ENCODE measurements at places on chromosomes 4 and X.

- ATAC-seq = no peak
- H3K27ac ChIP-seq = no peak overlapping the region
- H3K36me3 ChIP-seq = peaks cover 6% of the 10 kb centered on the region
- H3K4me3 ChIP-seq = no peak overlapping the region
- H3K27me3 ChIP-seq = peaks cover 9% of the 10 kb centered on the region
Observed at GRCh38 chrX:123580792-123581191, 152.1 kb downstream of the THOC2 start.

DNA sequence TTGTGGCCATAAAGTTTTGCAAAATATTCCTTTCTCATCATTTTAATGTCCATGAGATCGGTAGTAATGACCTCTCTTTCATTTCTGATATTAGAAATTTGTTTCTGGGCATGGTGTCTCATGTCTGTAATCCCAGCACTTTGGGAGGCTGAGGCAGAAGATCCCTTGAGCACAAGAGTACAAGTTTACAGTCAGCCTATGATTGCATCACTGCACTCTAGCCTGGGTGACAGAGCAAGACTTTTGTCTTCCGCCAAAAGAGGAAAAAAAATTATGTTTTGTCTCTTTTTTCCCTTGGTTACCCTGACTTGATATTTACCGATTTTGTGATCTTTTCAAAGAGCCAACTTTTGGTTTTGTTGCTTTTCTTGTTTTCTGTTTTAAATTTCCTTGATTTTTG, 10.8 kb upstream of the NKAP start:
- no peak overlapping the region for H3K27ac ChIP-seq
- no peaks in the 10 kb centered on the region for H3K36me3 ChIP-seq
- H3K27me3 ChIP-seq = peaks cover 19% of the 10 kb centered on the region
- no peaks in the 10 kb centered on the region for H3K4me1 ChIP-seq

- no peak for ATAC-seq
- peaks cover 57% of the 10 kb centered on the region for H3K36me3 ChIP-seq
- no peak overlapping the region for H3K4me3 ChIP-seq
- no peaks in the 10 kb centered on the region for H3K4me1 ChIP-seq
- H3K27ac ChIP-seq = no peak overlapping the region
- no peaks in the 10 kb centered on the region for H3K27me3 ChIP-seq
Observed at GRCh38 chr4:27016551-27016950, 155.9 kb downstream of the STIM2 start.

DNA sequence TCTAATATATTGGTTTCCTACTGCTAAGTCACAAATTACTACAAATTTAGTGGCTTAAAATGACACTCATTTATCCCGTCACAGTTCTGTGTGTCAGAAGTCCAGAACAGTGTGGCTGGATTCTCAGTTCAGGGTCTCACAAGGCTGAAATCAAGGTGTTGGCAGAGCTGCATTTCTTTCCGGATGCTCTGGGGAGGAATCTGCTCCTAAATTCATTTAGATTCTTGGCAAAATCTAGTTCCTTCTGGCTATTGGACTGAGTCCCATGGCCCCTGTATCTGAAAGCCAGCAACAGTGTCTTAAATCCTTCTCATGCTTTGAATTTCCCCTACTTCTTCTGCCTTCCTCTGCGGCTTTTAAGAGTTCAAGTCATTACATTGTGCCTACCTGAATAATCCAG, 103.1 kb upstream of the BMP3 start:
- no peaks in the 10 kb centered on the region for H3K4me1 ChIP-seq
- no peak overlapping the region for H3K27ac ChIP-seq
- H3K36me3 ChIP-seq = no peaks in the 10 kb centered on the region
- H3K4me3 ChIP-seq = no peak overlapping the region
- ATAC-seq = no peak

DNA sequence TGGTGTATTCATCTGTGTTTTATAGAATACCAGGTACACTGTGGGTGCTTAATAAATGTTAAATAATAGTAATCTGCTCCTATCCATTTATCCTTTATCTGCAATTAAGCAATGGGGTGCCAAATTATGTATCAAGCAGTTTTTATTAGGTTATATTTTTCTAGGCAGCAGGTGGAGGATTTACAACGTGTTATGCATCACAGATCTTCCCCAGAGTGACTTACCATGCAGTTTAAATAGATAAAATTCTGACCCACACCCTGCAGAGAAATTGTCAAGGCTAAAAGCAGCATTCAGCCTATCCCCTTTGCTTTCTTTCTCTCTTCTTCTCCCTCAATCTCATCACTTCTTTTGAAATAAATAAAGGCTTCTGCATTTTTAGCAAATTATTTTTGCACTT, 306.4 kb downstream of the CXXC4 start:
- no peak for ATAC-seq
- H3K4me3 ChIP-seq = no peak overlapping the region
- no peaks in the 10 kb centered on the region for H3K27me3 ChIP-seq
- no peaks in the 10 kb centered on the region for H3K36me3 ChIP-seq
- H3K4me1 ChIP-seq = no peaks in the 10 kb centered on the region

DNA sequence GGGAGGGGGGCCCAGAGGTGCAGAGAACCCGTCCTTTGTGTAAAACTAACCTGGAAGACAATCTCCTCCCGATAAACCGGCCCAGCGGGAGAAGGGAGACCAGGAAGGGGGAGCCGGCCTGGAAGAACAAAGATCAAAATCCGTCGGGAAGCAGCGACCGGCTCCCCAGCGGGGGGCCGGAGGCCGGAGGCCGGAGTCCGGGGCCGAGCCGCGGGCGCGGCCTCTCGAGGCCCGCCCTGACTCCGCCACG, 552 bp downstream of the ZDHHC9 start:
- no peak for ATAC-seq
- H3K27me3 ChIP-seq = no peaks in the 10 kb centered on the region
- H3K27ac ChIP-seq = peak overlapping the region; percentile 87
- peak overlapping the region; percentile 85 for H3K4me3 ChIP-seq
- peaks cover 14% of the 10 kb centered on the region for H3K4me1 ChIP-seq

- H3K4me3 ChIP-seq = no peak overlapping the region
- H3K4me1 ChIP-seq = no peaks in the 10 kb centered on the region
- H3K27ac ChIP-seq = no peak overlapping the region
- no peaks in the 10 kb centered on the region for H3K27me3 ChIP-seq
Observed at GRCh38 chr4:187415231-187415630, 580.3 kb upstream of the ZFP42 start.

DNA sequence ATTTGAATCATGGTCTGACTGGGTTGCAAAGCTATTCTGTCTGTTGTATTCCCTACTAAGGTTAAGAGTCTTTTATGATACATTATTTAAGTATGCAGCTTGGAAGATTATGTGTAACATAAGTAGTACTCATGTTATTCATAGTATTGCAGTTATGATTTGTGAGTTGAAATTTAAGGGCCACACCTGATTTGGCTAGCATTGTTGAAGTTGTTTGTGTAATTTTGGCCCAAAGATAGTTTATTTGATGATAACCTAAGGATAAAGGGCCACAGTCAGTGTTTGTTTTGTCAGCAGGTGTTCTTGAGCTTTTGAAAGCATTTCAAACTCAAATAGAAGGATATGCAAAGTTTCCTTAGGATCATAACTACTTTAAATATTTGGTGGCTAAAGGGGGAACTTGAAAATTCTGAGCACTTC, 38.9 kb downstream of the NUDT9 start:
- H3K4me1 ChIP-seq = no peaks in the 10 kb centered on the region
- H3K27ac ChIP-seq = no peak overlapping the region
- H3K27me3 ChIP-seq = no peaks in the 10 kb centered on the region
- H3K36me3 ChIP-seq = peaks cover 24% of the 10 kb centered on the region

GRCh38 chrX:129239371-129239770, 283.9 kb downstream of the SMARCA1 start:
- H3K4me1 ChIP-seq = no peaks in the 10 kb centered on the region
- H3K4me3 ChIP-seq = no peak overlapping the region
- no peaks in the 10 kb centered on the region for H3K27me3 ChIP-seq
- no peak overlapping the region for H3K27ac ChIP-seq
- no peaks in the 10 kb centered on the region for H3K36me3 ChIP-seq

DNA sequence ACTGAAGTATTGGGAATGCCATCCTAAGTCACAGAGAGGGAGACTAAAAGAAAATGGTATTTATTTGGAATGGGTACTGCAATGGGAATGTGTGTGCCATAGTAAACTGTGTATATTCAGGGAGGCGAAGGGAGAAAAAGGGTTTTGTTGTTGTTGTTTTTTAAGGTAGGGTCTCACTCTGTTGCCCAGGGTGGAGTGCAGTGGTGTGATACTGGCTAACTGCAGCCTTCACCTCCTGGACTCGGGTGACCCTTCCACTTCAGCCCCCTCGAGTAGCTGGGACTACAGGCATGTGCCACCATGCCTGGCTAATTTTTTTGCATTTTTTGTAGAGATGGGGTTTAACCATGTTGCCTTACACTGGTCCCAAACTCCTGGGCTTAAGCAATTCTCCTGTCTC, 4.3 kb upstream of the SLC10A3 start:
- H3K4me3 ChIP-seq = no peak overlapping the region
- no peaks in the 10 kb centered on the region for H3K27me3 ChIP-seq
- no peak for ATAC-seq
- H3K27ac ChIP-seq = no peak overlapping the region
- H3K36me3 ChIP-seq = no peaks in the 10 kb centered on the region

- H3K27me3 ChIP-seq = peaks cover 88% of the 10 kb centered on the region
- peaks cover 6% of the 10 kb centered on the region for H3K36me3 ChIP-seq
- peaks cover 19% of the 10 kb centered on the region for H3K4me1 ChIP-seq
- H3K27ac ChIP-seq = no peak overlapping the region
- ATAC-seq = no peak
Observed at GRCh38 chrX:632366-633042, 1.9 kb downstream of the SHOX start.

DNA sequence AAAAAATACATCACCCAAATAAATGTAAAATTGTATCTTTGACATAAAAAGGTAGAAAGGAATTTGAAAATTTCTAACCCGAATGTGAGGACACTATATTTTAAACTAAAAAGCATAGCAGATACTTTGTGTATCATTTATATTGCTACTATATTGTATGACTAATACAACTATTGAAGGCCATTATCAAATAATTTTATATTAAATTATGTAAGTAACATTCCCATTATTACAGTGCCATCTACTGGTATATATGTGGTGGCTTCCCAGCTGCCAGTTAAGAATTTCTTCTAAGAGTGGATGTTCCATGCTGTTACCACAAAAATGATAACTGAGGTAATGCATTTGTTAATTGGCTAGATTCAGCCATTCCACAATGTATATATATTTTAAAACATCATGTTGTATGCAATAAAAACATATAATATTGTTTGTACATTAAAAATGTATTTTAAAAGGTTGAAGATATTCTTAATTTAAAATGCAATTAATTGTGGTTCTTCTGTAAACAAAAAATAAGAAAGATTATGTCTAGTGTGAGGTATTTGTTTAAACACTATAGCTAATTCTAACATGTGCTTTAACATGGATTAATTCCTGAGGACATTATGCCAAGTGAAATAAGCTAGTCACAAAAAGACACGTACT, 65.3 kb downstream of the EGF start:
- H3K27me3 ChIP-seq = peaks cover 24% of the 10 kb centered on the region
- ATAC-seq = no peak
- no peaks in the 10 kb centered on the region for H3K4me1 ChIP-seq

- H3K36me3 ChIP-seq = no peaks in the 10 kb centered on the region
- H3K27me3 ChIP-seq = peaks cover 9% of the 10 kb centered on the region
- H3K4me3 ChIP-seq = no peak overlapping the region
- H3K4me1 ChIP-seq = no peaks in the 10 kb centered on the region
- no peak overlapping the region for H3K27ac ChIP-seq
Observed at GRCh38 chrX:68403038-68403437, 30.3 kb downstream of the OPHN1 start.

GRCh38 chr4:105679186-105679585, 29.3 kb downstream of the INTS12 start:
- H3K4me1 ChIP-seq = no peaks in the 10 kb centered on the region
- H3K27me3 ChIP-seq = no peaks in the 10 kb centered on the region
- H3K4me3 ChIP-seq = no peak overlapping the region
- peaks cover 18% of the 10 kb centered on the region for H3K36me3 ChIP-seq

DNA sequence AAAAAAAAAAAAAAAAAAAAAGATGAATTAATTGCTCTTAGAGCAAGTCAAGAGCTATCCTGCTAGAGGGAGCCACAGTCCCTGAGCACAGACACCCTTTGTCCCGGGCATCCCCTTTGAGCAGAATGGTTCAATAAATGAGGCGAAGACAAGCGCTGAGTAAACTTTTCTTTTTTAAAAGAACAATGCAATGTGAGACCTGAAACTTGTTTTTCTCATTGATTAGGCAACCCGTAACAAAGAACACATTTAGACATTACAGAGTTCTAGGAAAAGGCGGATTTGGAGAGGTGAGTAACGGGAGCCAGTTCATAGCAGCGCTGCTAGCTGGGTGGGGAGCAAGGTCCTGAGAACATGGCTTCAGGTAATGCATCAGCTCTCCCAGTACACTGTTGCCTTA, 46.1 kb downstream of the GRK4 start:
- peak; percentile 64 for ATAC-seq
- peaks cover 32% of the 10 kb centered on the region for H3K27me3 ChIP-seq
- H3K4me1 ChIP-seq = peaks cover 17% of the 10 kb centered on the region
- H3K4me3 ChIP-seq = no peak overlapping the region
- H3K27ac ChIP-seq = no peak overlapping the region

GRCh38 chrX:85065512-85066198, 62.0 kb downstream of the APOOL start:
- no peak overlapping the region for H3K4me3 ChIP-seq
- no peaks in the 10 kb centered on the region for H3K27me3 ChIP-seq
- no peaks in the 10 kb centered on the region for H3K4me1 ChIP-seq
- H3K27ac ChIP-seq = no peak overlapping the region
- H3K36me3 ChIP-seq = peaks cover 60% of the 10 kb centered on the region

GRCh38 chr4:41358647-41359421, 102.1 kb downstream of the UCHL1 start:
- H3K27me3 ChIP-seq = peaks cover 42% of the 10 kb centered on the region
- H3K36me3 ChIP-seq = no peaks in the 10 kb centered on the region
- no peak overlapping the region for H3K4me3 ChIP-seq
- H3K4me1 ChIP-seq = peaks cover 8% of the 10 kb centered on the region
- no peak overlapping the region for H3K27ac ChIP-seq

DNA sequence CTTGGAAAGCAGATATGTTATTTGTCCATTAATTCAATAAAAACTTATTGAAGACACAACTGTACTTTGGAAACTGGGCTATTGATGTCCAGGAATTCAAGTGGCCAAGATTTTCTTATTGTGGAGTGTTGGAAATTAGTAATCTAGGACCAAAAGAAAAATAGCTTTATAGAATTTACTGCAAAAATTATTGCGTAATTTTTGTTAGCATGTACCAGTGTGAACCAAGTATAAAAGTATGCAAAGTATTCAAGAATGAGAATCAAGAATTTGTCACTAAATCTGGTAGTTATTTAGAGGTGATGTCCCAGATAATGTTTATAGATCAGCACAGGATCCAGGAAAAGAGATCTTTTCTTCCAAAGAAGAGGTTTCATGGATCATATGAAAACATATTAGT, 468.9 kb upstream of the CTSO start:
- H3K27me3 ChIP-seq = no peaks in the 10 kb centered on the region
- no peak overlapping the region for H3K27ac ChIP-seq
- no peaks in the 10 kb centered on the region for H3K36me3 ChIP-seq
- no peak overlapping the region for H3K4me3 ChIP-seq

DNA sequence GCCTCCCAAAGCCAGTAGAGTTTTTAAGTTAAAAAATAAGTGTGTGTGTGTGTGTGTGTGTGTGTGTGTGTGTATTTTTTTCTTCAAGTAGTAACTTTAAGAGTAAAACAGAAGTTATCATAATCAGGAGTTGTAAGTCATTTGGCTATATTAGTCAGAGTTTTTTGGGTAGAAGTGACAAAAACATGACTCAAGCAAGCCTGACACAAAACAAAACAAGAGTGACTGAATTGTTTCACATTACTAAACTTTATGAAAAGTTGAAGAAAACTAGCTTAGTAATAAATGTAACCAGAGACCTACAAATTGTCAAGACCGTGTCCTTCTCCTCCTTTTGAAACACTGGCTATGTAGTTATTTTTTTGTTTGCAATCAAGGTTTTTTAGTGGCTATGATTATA, 738.0 kb upstream of the PITX2 start:
- H3K36me3 ChIP-seq = no peaks in the 10 kb centered on the region
- ATAC-seq = no peak
- no peak overlapping the region for H3K4me3 ChIP-seq
- no peaks in the 10 kb centered on the region for H3K27me3 ChIP-seq

All from stimulated activated memory B cell treated with anti-CD40 and anti-IgM and Interleukin-4, amounts not matched to agents 10 μg/mL and 1 μg/mL and 100 μg/mL, for 72 hours (primary cell).